Activated CD4-positive, alpha-beta T cell treated with anti-CD3 and anti-CD28 coated beads, Interleukin-2, amount 50 U/mL, for 24 hours (primary cell): ENCODE measurements at places on chromosomes 16 and 17.

DNA sequence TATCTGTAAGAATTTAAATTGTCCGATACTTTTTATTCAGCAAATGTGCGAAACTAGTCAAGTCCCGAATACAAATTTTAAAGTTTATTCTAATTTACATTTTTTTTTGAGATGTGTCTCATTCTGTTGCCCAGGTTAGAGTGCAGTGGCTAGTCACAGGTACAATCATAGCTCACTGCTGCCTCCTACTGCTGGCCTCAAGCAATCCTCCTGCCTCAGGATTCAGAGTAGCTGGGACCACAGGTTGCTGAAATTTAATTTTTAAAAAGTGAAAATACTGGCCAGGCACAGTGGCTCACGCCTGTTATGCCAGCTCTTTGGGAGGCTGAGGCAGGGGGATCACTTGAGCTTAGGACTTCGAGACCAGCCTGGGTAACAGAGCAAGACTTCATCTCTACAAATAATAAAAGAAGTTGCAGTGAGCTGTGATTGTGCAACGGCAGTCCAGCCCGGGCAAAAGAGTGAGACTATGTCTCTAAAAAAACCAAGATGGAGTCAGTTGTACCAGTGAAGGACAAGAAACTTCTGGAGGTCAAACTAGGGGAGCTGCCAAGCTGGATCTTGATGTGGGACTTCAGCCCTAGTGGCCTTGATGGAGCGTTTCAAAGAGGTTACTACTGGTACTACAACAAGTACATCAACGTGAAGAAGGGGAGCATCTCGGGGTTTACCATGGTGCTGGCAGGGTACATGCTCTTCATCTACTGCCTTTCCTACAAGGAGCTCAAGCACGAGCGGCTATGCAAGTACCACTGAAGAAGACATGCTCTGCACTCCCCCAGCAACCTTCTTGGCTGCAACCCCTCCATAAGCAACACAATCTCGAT, 5.6 kb downstream of the POLG2 start:
- DNase-seq = no peak

DNA sequence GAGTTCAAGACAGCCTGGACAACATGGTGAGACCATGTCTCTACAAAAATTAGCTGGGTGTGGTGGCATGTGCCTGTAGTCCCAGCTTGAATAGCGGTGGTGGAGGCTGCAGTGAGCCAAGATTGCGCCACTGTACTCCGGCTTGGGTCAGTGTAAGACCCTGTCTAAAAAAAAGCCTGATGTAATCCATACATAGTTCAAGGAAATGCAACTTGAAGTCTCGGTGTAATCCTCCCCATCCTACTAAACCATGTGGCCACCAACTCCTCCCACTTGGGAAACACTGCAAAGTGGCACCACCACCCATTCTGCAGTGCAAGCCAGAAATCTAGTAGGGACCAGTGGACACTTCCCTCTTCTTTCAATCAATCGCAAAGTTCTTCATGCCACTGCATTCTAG, 5.4 kb upstream of the KPNB1 start:
- DNase-seq = no peak

DNA sequence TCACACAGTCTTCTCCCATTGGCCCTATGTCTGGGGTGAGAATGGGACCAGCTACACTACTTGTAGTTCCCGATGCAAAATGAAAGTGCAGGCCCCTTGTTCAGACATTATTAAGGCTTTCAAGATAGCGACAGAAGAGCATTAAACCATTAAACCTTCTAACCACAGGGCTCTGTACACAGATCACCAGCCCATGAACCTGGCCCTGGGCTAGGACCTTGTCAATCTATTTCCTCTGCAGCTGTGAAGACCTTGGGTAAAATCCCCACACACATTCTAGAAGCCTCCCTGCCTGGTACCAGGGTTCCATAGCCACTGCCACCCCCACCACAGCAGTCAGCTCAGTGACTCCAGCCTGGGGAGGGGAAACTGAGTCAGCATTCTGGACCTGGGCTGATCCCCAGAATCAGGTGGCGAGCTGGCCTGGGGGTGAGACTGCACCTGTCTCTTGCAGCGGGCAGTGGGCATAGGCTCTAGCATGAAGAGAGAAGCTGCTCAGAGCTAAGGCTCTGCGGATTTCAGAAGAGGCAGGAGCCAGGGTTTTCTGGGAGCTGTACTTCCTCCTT, 119.7 kb upstream of the LHX1 start:
- DNase-seq = no peak

- no peak for DNase-seq
These were observed 92.0 kb upstream of the ASIC2 start for GRCh38 chr17:33385133-33385532.

GRCh38 chr16:72317446-72317845, 145.5 kb upstream of the PMFBP1 start:
- no peak for DNase-seq

DNA sequence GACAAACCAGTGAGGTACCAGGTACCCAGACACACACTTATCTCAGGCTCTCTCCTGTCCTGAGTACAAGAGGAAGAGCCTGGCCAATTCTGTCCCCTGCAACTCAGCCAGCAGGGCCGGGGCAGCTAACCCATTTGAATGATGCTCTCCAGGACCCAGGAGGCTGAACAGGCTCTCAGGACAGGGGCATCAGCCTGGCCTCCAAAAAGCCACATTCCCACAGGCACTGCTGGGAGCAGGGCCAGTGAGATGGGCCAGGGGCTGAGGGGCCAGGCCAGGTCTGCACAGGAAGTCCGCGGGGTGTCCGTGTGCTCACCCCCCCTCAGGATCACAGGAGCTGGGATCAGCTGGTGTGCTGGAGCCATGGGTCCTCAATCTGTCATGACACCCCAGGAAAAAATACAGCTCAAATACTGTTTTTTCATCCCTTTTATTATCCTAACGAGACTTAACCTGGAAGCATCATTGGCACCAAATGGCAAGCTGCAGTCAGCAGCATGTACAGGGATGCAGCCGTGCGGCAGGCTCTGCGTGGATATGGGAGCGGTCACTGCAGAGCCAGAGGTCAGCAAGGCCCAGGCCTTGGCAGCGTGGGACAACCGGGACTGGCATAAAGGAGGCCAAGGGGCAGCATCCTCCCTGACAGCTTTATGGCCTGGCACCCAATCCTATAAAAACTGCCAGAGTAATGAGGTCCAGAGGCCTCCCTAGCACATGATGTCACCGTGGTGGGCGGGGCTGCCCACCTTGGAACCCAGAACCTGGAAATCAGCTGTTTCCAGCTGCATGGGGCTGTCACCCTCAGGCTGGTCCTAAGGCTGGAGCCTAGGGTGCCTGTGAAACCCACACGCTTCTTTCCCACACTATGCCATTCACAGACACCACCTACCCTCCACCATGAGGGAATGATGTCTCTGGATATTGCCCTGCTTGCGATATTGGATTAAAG, 276.7 kb downstream of the C16orf95 start:
- no peak for DNase-seq

DNA sequence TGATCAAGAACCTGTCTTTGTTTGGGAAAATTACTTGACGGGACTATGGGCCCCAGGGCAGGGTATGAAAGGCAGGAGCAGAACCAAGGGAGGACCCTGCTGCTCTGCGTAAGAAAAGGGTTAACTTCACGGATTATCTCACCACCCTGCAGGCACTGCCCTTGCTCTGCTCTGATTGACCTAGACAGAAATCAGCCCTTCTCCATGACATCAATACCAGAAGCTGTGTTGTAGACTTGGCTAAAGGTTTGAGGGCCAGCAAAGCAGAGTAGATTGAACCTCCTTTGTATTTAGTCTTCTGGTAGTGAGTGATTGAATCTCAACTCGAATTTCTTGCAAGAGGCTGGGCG, 52.9 kb upstream of the ETV4 start:
- DNase-seq = no peak

- DNase-seq = no peak
These were observed 121.2 kb downstream of the SNX29 start for GRCh38 chr16:12097523-12098428.

GRCh38 chr16:51543971-51544370, 392.9 kb upstream of the SALL1 start:
- DNase-seq = no peak

GRCh38 chr16:1367486-1368174, 15.9 kb downstream of the GNPTG start:
- no peak for DNase-seq

DNA sequence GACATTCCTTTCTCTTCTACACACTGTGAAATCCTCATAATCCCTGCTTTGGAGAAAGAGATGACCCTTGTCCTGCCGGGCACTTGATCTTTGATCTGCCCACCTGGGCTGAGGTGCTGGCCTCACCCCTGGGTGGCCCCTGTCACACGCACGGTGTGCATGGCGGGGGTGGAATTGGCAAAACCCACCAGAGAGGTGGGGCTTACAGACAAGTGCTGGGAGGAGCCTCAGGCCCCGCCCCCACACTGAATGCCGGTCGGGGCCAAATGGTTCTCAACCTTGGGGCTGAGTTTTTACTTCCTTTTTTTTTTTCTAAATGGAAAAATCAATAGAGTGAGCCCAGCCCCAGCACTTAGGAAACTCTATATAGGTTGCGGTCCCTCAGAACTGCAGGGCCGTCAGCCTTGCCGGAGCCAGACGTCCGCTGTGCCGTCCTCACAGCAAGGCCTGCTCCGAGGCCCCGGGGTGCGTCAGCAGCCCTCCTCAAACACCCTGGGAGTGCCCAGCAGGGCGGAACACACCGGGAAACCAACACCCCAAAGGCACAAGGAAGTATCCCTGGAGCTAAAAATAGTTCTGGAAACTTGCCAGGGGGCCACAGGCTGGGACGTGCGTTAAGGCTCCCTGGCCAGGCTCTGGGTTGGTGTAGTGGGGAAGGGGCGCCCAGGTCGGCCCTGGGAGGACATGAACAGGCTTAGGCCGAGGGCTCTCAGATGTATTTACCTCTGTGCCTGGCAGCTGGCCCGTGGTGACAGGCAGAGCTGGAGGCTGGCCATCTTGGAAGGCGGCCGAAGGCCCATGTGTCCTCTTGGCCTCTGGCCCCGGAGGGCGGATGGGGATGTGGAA, 11.0 kb downstream of the GPRC5C start:
- DNase-seq = no peak

GRCh38 chr17:68495081-68495480, 17.1 kb upstream of the PRKAR1A start:
- no peak for DNase-seq

- DNase-seq = no peak
These were observed 468 bp downstream of the FLYWCH2 start for GRCh38 chr16:2883458-2883908.

DNA sequence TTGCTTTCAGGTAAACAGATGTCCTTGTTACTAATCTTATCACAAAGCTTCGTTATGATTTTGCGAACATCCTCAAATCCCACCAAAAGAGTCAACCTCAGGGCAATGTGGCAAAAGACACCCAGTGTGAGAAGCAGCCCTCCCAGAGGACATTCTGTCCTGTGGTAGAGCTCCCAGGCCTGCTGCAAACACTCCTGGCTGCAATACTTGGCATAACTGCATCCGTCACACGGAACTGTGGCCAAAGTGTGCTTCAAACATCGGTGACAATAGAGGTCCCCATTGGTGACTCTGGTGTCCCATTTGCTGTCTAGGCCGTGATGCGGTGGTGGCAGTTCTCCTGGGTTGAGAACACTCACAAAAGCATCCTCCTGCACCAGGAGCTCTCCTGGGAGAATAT, 29.5 kb downstream of the SMYD4 start:
- DNase-seq = no peak

GRCh38 chr17:42895185-42895555, 5.4 kb upstream of the G6PC1 start:
- no peak for DNase-seq

DNA sequence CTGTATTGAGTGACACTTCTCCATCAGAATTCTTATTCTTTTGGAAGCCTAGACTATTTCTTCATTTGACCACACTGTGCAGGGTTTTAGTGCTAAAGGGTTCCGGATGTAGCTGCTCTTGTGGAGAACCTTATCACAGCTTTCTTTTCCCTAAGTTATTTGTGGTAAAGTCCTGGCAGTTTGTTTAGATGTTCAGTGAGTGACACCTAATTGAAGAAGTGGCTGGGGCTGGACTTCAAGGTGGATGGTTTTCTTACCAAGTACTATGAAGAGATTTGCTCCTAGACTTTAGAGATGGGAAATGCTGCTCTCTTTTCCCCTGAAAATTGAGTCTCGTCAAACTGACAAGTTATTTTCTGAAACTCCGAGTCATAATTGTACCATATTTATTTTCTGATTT, 144.0 kb upstream of the TBX2 start:
- DNase-seq = no peak

GRCh38 chr16:5108505-5109158, 11.0 kb upstream of the EEF2KMT start:
- no peak for DNase-seq

- no peak for DNase-seq
These were observed 9.6 kb downstream of the ABCA10 start for GRCh38 chr17:69218986-69219385.

DNA sequence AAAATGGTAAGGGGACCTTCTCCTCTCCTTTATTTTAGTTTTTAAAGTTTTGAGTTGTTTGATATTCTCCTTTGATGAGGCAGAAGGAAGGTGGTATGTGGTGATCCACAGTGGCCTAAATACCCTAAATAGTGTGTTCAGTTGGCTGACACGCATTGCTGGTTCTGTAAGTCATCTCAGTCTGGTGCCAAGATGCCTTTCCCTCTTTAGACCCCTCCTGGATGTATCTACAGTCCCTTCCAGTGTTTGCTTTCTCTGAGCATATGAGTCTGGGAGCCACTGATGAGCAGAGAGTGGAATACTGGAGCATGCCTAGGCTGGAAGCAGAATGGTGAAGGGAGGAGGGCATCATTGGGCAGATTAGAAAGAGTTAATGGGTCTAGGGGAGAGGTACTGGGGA, 64.5 kb downstream of the NEUROD2 start:
- DNase-seq = no peak

- no peak for DNase-seq
These were observed 34.1 kb upstream of the ELAC2 start for GRCh38 chr17:13051915-13052314.

DNA sequence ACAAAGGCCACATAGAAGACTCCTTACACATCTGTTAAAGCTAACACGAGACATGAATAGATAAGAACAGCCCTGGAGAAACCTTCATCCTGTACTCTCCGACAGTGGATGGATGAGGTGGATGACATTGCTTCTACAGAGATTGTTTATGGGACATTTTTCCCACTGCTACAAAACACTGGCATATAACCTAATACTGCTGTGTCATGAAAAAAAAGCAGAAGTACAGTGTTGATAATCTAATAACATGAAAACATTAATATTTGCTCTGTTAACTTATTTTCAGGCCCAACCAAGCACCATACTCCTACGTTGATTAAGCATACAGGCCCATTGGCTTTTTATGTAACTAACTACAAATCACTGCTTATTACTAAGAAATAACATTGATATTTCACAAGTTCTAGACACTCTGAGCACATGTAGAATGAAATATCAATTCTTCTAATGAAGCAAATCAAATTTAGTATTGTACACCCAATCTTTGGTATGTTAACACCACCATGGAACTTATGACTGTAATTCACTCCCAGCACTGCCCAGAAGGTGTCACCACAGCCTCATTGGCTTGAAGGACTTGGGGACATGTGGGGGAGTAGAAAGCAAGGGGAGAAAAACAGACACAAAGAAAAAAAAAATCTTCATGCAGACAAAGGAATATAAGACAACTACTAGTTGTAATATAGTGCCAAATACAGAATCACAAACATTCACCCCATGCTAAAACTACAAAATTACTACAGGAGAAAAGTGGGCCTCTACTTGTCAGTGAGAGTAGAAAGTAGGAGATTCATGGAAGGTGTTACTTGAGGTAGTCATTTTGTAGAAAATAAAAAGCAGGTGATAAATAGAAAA, 330.0 kb upstream of the PMFBP1 start:
- DNase-seq = no peak

GRCh38 chr16:15398618-15399316, 3.2 kb downstream of the MPV17L start:
- DNase-seq = no peak

- DNase-seq = no peak
These were observed 237.3 kb downstream of the CCDC182 start for GRCh38 chr17:57507828-57508227.

- DNase-seq = no peak
These were observed 4.2 kb downstream of the CSNK1D start for GRCh38 chr17:82269138-82269881.
